ENCODE measurements at places on chromosomes 2 and 18.

DNA sequence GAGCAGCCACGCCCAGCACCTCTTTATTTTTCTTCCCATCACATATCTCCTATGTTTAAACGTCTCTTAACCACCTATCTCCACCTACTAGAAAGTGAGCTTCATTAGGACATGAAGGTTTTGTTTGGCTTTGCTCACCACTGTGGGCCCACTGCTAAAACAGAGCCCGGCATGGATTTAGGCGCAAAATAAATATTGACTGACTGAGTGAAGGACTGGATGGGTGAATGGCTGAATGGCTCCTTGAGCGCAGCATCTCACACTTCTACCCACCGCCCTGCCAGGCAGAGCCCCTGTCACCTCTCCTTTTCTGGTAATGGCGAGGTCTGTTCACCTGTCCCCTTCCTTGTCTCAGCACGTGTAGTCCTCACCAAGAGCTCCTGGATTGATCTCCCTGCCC, 10.1 kb downstream of the CAPG start:
- DNase-seq = no peak

DNA sequence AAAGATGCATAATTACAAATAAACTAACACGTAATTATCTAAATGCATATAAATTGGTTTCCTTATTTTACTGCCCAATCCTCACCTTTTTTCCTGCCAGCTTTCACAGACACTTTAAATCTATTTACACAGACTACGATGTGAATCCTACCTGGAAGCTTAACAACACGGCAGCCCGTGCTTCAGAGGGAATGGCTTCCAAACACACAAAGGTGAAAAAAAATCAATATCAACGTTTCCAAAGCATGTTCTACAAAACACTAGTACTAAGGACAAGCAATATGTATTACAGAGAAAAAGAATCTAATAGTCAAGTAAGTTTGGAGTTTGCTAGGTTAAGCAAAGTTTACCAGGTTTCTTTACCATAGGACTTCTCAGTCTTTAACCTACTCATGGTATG, 4.4 kb downstream of the MAP4K3 start:
- DNase-seq = no peak

DNA sequence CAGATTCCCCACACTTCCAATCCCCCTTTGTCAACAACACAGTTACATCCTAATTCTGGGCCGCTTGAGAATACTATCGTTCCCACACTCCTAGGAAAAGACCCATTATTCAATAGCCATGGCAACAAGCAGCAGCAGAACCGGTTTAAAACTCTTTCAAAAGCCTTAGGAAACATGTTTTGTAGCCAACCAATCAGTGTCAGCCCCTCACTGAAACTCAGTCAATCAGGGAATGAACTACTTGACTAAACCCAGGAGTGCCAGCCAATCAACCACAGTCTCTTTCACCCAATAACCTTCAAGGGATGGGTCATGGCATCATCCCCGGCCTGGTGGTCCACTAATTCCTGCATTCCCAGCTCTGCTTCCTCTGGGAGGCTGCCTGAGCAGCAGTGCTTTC, 204.8 kb upstream of the HS6ST1 start:
- DNase-seq = no peak

DNA sequence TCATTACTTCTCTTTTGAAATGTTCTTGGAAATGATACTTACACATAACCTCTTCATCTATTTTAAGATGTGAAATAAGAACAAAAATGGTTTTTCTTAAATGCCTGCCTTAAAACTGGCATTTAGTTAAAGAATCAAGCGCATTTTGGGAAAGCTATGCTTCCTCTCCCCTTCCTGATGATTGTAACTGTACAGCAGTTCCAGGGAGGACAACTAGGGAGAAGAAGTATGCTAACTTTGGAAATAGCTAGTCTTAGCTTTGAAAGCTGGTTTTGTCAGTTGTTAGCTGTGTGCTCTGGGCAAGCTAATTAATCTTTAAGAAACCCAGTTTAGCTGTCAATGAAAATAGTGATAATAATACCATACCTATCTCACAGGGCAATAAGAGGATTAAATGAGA, 8.4 kb upstream of the ADCYAP1 start:
- DNase-seq = no peak

GRCh38 chr2:160968183-160968582, 192.0 kb upstream of the TANK start:
- DNase-seq = no peak

DNA sequence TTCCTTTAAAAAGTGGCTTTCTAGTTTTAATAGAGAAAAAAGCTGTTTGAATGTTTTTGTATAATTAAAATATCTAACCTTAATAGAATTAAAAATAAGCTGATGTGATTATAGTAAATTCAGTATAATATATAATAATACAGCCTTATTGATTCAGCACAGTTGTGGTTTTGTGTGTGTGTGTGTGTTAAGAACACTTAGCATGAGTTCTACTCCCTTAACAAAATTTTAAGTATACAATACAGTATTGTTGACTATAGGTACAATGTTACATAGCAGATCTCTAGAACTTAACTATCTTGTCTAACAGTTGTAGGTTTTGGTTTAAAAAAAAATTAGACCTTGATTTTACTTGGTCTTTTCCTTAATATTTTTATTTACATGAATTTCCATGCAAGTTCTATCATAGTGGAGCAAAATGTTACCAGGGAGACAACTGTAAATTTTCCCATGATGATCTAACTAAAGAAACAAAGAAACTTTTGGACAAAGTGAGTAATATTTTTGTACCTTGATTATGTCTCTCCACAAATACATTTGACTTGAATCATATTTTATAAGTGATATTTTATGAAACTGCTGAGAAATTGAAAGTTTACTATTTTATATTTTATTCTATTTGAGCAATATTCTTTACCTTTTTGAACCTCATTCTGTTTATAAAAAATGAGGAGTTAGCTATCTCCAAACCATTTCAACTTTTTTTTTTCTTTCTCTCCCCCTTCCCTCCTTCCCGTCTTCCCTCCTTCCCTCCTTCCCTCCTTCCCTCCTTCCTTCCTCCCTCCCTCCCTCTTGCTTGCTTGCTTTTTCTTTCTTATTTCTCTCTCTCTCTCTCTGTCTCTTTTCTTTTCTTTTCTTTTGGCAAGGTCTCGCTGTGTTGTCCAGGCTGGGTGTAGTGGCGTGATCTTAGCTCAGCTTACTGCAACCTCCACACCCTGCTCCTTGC, 46.3 kb downstream of the ZC3H6 start:
- no peak for DNase-seq

DNA sequence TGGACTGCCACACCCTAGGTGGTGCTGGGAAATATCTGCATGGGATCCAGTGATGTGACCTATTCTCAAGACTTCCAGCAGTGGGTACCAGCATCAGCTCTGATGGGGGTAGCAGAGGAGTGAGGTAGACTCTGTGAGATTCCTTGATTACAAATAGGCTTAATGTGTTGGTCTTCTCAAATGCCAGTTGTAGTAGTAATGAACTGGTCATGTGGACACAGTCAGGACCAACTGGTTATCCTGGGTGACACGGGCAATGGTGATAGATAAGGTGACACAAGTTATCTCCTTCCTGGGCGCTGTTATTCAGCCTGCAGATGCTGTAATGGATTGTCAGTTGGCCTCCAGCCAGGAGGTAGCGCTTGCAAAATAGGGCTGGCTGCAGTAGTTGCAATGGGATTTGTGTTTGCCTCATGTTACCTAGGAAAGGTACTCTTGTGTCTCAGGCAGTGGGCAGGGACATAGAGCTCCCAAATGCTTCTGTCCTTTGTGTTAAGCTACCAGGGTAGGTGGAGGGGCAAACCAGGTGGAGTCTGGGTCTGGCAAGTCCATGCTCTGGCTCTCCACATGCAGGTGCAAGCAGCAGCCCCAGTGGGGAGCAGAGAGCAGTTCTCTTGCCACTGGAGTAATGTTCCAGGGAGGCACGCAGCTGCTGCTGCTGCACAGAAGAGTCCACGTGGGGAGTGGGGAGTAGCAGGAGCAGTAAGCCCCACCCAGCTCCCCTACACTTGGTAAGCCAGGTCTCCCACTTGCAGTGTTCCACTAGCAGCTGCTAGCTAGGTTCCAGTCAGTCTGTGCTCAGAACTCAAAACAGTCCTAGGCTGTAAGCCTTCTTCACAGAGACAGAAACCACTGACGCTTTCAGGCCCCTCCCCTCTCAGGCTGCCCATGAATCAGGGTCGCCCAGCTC, 505.4 kb upstream of the DDX18 start:
- no peak for DNase-seq

DNA sequence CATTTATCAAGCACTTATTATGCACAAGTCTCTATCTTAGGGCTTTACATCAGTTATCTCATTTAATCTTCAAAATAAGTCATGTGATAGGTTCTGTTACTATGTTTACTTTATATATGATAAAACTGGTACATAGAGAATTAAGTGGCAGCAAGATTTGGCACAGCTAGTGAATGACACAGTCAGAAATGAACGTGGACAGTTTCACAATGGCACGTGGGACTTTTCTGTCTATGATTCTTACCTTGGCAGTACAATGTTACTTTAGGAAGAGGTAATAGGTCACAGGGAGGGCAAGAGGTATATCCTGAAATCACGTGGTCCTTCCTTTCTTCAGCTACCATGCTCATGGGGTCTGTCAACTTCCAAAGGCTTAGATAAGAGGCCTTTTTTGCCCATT, 53.4 kb downstream of the SLC4A10 start:
- no peak for DNase-seq

DNA sequence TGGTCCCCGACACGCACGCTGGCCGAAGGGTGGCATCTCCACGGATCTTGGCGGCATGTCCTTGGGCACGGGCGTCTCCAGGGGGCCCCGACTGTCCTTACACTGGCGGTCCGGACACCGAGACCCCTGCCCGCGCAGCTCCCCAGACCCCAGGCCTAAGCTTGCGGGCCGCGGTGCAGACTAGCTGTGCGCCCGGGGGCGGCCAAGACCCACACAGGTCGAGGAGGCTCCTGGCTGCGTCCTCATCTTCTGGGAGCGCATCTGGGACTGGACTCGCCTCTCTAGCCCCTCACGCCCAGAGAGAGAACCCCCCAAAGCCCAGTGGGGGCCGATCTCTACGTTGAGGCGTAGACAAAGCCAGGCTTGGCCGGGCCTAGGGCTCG, 475 bp upstream of the TWIST2 start:
- DNase-seq = no peak

DNA sequence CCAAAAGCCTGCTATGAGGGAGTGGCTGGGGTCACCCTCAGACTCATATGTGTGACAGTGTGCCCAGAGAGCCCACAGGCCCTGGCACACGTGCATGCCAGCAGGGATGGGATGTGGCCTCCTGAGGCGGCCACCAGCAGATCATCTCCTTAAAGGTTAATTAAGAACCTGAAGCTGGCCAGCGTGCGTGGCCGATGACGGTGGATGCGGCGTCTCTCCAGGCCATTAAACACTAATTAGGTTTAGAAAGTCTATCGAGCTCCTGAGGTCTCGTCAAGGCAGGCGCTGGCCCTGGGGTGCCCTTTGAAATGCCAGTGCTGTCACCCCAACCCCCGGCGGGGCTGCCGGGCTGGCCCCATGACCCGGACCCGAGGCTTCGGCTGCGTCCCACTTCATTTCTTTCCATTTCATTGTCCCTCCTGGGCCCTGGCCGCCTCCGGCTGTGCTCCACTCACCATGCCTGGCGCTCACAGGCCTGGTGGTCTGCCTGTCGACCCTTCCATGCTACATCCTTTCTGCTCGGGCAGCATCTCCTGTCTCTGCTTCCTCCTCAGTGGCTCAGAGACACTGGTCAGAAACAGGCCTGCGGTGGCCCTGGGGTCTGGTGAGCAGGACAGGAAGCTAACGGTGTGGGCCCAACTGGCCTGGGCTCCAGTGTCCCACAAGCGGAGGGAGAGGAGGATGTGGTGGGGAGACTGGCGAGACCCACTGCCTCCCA, 228.9 kb downstream of the CELF4 start:
- no peak for DNase-seq

DNA sequence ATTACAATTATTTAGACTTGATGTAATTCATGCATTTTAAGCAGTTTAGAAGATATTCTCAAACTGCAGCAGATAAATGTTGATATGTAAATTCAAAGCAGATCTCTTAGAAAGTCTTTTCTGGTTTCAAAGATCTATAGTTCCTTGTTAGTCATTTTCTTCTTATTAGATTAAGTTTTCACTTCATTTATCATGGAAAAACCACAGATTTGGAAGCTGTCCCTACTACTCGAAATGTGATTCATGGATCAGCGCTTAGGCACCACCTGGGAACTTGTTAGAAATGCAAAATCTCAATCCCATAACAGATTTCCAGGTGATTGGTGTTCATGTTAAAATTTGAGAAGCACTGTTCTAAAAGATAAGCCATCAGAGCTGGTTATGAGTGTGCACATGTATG, 92.8 kb upstream of the CDH2 start:
- no peak for DNase-seq

GRCh38 chr18:38957736-38958135, 1392.1 kb upstream of the CELF4 start:
- DNase-seq = no peak

- no peak for DNase-seq
These were observed 46.2 kb downstream of the LHCGR start for GRCh38 chr2:48709096-48710034.

DNA sequence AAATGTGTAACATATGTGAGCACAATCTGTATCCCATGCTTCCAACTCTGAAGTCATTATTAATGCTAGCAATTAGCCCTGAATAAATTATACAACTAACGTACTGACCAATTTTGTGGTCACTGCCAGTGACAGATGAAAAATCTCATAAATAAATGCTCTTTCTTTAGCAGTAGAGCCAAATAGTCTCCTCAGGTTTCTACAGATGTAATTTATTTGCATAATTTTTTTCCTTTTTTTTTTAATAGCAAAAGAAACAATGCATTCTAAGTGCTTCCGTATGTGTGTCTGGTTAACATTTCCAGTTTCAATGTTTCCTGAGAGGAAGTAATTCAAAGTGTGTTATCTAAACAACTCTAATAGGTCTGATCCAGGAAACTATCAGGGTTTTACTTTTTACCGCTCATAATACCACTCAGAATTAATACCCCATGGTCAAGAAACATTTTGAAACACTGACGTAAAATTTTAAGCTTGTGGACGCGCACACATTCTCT, 108.4 kb downstream of the MEP1B start:
- no peak for DNase-seq

GRCh38 chr18:36628435-36629137, 200.2 kb downstream of the TPGS2 start:
- DNase-seq = no peak

DNA sequence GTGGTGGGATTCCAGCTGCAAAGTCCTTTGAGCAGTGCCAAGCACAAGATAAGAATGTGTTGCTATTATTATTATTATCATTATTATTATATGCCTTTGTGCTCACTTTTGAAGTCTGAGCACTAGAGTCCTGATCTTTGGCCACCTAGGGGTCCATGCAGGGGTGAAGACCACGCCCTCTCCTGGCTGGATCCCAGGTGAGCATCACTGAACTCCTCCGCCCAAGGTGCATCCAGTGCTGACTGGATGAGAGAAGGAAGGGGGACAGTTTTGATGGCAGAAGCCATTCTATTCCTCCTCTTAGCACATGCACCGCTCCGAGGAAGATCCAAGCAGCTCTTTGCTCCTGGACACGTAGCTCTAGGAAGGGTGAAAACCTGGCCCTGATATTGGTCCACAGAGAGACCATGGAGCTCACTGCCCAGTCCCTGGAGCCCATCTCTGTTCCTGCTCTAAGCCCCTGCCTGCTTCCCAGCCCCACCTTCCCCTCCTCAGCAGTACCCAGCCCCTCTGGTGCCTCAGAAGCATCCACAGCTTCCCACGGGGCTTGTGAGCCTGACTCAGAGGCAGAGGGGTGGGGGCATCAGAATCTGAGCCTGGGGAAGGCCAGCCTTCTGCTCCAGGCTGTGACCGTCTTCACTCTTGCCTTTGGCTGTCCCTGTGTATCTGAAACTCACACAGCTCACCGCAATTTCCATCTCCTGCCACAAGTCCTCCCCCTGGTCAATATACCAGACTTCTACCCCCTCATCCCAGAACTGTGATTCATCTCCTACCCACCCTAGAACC, 45.4 kb downstream of the MCFD2 start:
- DNase-seq = no peak

GRCh38 chr18:57353940-57354461, 1.6 kb downstream of the ST8SIA3 start:
- DNase-seq = no peak

All from stimulated activated CD8-positive, alpha-beta memory T cell treated with anti-CD3 and anti-CD28 coated beads, Interleukin-2, amount 100 ng/mL, for 1 hour (primary cell).